Activated CD8-positive, alpha-beta memory T cell treated with anti-CD3 and anti-CD28 coated beads for 4 hours (primary cell): ENCODE measurements at places on chromosomes 11 and 22.

- DNase-seq = no peak
These were observed 10.0 kb downstream of the LMO2 start for GRCh38 chr11:33881651-33882503.

GRCh38 chr11:131615611-131616010 is 245.2 kb downstream of the NTM start:
- DNase-seq = no peak

DNA sequence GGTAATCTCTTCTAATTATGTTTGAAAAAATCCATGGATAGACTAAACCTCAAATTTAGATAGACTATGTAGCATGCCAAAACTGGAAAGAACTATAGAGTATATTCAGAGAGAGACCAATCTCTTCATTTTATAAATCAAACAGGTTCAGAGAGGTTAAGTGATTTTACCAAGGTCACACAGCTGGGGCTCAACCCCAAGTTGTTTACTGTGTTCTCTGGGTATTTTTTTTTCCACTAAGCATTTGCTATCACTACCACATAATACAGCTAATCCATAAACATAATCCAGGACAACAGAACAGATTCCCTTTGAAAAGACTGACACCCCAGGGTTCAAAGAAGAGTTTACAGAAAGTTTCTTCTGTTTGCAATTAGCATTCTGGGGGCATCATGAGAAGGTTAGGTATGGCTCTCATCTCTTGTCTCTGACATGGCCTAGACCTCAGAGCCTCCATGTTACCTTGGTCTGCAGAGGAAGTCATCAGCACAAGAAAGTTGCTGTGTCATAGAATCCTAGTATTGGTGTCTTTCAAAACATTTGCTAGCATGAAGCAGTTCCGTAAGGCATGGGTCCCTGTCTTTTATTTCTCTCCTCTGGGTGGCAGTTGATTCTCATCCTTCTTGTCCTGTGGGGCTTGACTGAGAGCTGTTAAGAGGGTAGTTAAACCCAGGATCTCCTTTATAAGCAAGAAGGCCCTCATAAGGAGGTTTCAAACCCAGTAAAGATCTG is 94.5 kb upstream of the HSD17B12 start:
- DNase-seq = no peak

DNA sequence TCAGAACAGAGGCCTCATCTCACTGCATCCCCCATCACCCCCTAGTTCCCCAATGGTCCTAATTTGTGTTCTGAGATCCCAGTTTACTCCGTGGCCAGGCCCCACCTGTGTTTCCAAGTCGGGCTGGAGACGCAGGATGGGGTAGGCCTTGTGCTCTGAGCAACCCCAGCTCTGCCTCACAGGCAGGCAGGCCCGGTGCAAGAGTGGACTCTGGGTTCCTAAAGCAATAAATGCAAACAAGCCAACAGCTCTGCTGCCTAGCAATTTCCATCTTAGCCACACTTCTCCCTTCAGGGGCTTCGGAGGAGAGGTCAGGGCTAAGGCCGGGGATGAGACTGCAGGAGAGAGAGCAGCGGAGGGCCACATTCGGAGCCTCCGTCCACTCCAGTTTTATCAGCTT is 2.5 kb upstream of the EPS8L2 start:
- no peak for DNase-seq

GRCh38 chr11:19664886-19665548 is 47.6 kb upstream of the NAV2 start:
- DNase-seq = no peak
